ENCODE measurements at places on chromosomes 7 and 10.

GRCh38 chr7:117399820-117400422 is 27.4 kb downstream of the ASZ1 start:
- DNase-seq = peak; percentile 15

GRCh38 chr10:26361971-26362370 is 76.2 kb upstream of the APBB1IP start:
- DNase-seq = no peak

GRCh38 chr10:133134411-133135115 is 25.5 kb upstream of the KNDC1 start:
- DNase-seq = no peak

GRCh38 chr10:78042058-78042751 is 8.5 kb downstream of the RPS24 start:
- no peak for DNase-seq

DNA sequence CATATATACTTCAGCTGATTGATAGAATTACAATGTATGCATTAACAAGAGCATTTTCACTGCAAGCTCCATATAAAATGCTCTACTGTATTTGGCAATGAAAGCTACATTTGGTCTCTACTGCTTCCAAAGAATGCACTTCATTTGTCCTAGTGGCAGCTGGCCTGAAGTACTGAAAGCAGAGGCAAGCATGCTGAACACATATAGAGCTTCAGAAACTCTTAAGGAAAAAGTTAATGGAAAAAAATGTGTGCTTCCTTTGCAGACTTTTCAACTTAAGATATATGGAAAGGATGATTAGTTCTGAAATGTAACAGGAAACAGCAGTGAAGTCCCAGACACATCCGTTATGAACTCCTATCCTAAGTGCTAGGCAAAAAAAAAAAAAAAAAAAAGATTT is 537.1 kb upstream of the POM121L12 start:
- DNase-seq = no peak

DNA sequence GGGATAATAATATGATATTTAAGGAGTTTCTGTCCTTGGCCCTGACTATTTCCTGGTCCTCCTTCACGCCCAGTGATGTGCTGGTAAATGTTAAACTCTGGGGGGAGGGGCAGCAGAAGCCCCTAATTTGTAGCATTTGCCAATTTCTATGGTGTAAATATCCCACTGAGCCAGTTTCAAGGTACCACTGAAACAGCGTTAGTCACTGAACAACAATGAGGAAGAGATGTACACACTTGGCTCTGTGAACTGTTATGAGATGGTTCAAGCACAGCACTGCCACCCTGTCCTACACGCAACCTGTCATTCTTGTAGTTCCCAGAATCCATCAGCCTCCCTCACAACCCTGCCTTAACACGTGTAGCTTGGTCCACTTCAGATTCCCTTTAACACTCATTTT is 39.8 kb downstream of the MET start:
- no peak for DNase-seq

GRCh38 chr10:88896372-88896993 is 16.4 kb downstream of the STAMBPL1 start:
- no peak for DNase-seq

DNA sequence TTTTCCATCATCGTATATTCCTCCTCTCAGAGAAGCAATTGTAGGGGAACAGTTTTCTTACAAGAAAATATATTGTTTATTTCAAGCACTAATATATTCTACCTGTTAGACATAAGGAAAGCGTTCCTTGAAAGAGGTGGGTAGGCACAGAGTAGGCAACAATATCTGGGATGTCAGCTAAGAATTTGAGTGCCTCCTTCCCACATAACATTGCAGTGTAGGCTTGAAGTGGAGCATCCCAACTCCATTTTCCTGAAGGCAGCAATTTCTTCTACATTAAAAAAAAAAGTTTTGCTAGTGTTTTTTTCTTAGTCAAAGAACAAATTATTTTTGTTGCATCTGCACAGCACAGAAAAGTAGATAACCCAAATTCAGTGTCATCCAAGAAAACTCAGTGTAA is 20.8 kb downstream of the BCAP29 start:
- DNase-seq = no peak

DNA sequence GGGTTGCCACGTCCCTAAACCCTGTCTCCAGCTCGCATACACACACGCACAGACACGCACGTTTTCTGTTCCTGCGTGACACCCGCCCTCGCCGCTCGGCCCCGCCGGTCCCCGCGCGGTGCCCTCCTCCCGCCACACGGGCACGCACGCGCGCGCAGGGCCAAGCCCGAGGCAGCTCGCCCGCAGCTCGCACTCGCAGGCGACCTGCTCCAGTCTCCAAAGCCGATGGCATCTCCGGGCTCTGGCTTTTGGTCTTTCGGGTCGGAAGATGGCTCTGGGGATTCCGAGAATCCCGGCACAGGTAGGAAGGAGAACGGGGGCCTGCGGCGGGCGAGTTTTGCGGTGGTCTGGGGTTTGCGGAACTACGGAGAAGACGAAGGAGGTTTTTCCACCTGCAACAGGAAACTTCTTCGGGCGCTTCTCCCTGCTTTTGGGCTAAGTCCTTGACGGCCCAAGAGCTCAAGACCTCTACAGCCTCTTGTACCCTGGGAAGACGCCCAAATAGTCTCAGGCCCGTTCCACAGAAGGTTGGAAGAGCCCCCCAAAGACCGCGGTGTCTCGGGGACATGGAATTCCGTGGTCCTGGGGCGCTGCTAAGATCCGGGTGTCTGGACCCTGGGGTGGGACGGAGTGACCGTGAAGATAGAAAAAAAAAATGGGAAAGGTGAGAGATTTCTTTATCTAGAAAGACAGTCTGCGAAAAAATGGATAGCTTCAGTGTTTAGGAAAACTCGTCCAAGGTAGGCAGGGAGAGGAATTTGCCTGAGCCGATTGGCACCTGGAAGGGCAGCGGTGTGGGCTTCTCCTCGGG is at the start of gene GAD2:
TSS of gene GAD2 (plus strand) at position 190 of the 811 bp plus-strand sequence. CDS start at position 226, 36 bp downstream.
- no peak for DNase-seq

DNA sequence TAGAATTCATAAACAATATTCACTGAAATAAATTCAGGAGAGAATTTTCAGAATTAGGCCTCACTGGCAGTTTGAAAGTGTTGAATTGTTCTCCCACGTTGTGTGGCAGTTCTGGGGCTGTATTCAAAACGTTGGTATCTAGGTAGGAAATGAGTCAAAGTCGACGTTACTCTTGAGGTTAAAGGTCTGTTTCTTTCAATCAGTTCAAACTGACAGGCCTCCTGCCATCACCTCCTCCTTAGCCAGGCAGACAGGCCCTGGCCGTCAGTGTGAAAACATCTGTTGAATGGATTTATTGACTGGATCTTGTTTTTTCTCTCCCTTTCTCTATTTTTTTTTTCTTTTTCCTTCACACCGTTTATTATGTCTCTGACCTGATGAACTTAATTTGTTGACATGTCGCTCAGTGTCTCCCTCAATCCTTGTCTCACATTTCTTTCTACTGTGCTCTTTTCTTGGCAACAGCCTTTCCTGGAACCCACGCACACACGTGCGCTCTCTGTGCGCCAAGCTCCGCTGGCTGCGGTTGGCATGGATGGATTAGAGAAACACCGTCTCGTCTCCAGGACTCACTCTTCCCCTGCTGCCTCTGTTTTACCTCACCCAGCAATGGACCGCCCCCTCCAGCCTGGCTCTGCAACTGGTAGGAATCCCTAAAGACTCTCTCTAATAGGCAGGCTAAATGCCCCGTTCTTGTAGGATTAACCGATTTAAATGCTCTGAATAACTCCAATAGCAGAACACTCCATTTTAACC is 231.7 kb downstream of the HDAC9 start:
- DNase-seq = peak; percentile 52

- DNase-seq = no peak
These were observed 90.0 kb downstream of the JCAD start for GRCh38 chr10:29969255-29970011.

DNA sequence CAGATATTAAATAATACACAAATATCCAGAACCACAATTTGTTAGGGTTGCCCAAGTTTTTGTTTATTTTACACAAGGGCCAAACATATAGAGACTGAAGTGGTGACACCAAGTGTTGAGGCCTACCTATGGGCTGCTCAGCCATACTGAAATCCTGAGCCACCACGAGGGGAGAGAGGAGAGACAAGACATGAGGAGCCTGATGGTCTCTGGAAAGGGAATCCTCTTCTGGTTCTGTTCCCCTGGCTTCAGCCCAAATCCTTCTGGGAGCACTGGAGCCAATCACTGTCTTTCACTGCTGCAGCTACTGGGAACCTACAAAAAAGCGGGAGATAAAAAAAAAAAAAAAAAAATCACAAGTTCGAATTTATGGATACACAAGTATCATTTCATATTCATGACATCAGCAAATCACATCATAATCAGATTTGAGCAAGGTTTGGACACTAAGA is 1.9 kb downstream of the SKIDA1 start:
- no peak for DNase-seq

- no peak for DNase-seq
These were observed 84.0 kb upstream of the ANLN start for GRCh38 chr7:36305648-36306047.

DNA sequence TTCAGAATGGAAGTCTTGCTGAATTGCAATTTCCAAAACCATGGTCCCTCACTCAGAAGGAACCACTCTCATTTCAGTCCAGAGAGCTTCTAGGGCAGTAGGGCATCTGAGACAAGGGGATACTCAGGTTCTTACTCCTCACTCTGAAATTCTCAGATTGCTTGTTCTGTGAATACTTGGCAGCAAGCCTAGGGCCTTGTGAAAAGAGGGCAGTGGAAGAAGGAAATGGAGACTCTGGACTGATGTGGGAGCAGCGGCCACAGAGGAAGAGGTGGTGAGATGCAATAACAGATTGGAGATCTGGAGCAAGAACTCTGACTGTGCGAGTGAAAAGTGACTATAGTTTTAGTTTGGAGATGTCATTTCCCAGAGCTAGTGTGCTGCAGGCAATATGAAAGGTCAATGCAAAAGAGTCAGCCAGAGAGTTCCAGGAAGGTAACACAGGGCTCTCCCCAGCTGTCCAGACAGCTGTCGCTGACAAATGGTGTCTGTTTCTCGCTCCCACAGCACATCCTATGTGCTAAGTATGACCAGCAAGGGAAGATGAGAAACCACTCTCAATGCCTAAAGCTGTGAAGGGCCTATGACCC is 291.6 kb upstream of the KIAA1217 start:
- no peak for DNase-seq

GRCh38 chr7:33054261-33054964 is 8.2 kb downstream of the NT5C3A start:
- no peak for DNase-seq

DNA sequence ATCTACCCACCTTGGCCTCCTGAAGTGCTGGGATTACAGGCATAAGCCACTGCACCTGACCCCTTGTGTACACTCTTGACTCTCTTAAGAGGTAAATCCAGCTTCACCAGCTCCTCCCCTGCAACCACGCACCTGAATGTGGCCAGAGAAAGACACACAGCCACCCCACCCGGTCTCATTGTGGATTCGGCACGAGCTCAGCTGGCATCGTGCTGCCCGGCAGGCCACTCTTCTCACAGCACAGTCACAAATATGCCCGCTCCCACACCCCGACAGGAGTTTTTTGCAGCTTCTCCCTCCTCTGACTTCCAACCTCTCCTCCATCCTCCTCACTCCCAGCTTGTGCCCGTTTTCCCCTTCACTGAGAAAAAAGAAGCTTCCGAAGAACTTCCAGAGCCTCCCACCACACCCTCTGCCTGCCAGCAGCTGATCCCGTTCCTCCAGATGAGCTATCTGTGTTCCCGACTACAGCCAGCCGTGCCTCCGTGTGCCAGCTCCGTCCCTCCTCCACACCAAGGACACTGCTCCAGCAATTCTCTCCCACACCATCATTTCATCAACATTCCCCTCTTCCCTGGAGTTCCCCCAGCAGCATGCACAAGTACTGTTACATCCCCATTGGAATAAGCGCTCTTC is 8.0 kb upstream of the SMARCD3 start:
- peak; percentile 22 for DNase-seq

DNA sequence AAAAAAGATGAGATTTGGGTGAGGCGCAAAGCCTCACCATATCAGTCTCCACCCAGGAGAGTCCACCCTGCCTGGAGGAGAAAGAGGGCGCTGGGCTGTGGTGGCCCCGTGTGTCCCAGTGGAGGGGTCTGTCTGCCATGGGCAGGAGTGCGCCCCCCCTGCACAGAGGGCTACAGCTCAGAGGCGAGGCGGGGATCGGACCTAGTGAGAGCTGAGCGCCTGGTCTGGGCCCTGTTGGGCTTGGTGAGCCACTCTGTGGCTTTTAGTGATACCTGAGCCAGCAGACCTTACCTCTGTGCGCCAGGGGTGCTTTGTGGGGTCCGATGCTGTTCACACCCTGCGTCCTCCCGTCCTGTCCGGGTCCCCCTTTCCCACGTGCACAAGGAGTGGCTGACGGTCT is 25.9 kb upstream of the GNA12 start:
- no peak for DNase-seq

DNA sequence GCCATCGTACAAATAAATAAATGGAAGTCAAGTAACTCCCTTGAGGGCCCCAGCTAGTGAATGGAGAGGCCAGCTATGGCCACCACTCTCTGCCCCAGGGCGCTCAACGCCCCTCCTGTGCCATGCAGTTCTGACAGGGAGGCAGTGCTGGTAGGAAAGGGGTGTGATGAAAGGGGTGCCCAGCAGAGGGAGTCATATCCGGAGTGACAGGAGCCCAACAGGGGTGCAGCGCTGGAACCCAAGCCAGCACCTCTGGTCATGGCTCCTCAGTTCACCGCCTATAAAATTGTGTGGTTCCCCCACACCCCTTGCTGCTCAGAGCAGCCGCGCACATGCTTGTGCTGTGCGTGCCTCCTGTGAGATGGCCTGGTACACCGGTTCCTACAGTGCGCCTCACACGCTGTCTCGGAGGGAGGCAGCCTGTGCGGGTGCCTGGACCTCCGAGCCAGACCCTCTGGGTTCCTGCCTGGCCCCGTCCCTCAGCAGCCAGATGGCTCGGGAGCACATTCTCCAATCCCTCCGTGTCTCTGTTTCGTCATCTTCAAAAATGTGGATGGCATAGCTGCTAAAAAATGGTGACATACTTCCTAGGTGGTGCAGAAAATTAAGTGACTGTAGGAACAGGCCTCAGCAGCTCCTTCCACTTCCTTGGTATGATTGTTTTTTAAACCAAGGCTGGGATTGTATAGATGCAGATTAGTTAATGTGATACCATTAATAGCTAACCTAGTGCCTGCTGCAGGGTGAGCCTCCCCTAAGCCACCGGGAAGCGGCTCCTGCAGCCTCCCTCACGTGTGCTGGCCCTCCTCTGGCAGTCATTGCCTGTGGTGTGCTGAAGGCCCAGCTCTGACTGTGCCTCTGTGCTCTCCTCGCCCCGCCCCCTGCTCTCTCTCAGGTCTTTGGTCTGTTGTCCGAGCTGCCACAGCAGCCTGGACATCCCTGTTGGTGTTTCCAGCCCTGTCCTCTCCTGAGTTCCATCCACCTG is 125.8 kb downstream of the EGFR start:
- DNase-seq = no peak

DNA sequence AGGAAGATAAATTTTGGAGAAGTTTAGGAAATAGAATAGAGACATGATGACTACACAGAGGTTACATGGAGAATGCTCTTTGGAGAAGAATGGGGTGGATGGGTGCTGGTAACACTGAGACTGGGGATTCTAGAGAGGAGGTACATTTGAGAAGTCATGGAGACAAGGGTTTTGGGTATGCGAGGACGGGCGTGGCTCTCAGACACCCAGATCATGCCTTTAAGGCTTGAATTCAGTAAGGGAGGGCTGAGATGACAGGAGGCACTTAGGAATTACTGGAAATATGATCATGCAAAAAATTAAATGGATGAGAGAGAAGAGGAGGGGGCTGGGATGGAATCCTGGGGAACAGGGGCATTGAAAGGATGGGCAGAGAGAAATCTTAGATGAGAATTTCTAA is 168.8 kb downstream of the ITGA8 start:
- no peak for DNase-seq

- DNase-seq = peak; percentile 47
These were observed 26.8 kb upstream of the SORCS3 start for GRCh38 chr10:104614245-104614831.

- DNase-seq = no peak
These were observed 876.2 kb upstream of the AUTS2 start for GRCh38 chr7:68722044-68722443.
